Mesothelial cell of epicardium (in vitro differentiated cells): ENCODE measurements at places on chromosomes 5 and 9. TPM values are rescaled to one million over a fixed set of nuclear protein-coding genes. Genes with fewer than 3 reads are reported as not detected.

- no peak for DNase-seq
Measured at GRCh38 chr5:75367401-75367800, 30.4 kb downstream of the HMGCR start.

- no peak for DNase-seq
Measured at GRCh38 chr9:107439991-107440456, 49.5 kb downstream of the KLF4 start.

The GDA gene
- 0.22 to 0.58 TPM (median 0.43 TPM) in 3 replicates for total RNA-seq

DNA sequence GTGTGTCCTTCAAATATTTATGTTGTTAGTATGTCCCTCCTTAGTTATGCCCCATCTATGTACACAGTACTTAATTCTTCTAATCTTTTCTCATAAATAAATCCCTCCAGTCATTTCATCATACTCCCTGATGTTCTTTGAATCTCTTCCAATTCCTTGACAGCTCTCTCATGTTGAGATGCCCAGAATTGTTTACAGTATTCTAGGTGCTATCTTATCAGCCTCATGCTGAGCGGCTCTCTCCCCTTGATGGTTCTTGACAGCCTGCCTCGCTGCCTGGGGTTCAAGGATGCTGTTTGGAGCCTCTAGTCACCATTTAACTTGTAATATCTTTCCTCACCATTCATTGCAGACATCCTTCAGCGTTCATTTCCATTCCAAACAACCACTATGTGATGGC, 799.2 kb downstream of the BRINP1 start:
- no peak for DNase-seq

GRCh38 chr5:14364096-14364495, 217.5 kb upstream of the OTULINL start:
- no peak for DNase-seq

The FSTL4 gene
- total RNA-seq: 9.7 to 14.3 TPM (median 11.5 TPM) in 3 replicates

- no peak for DNase-seq
Measured at GRCh38 chr9:111502506-111502905, 18.3 kb upstream of the ECPAS start.

The KCNT1 gene
- total RNA-seq: 0.09 TPM in 2 of 3 replicates, not detected in the other

The TUT7 gene
- 26.4 to 29.5 TPM (median 26.6 TPM) in 3 replicates for total RNA-seq

The ZBTB5 gene
- 34.2 to 35.3 TPM (median 35.2 TPM) in 3 replicates for total RNA-seq

- DNase-seq: no peak
Measured at GRCh38 chr5:94693043-94693822, 74.8 kb downstream of the SLF1 start.

- no peak for DNase-seq
Measured at GRCh38 chr5:25458628-25459027, 813.9 kb upstream of the CDH10 start.

DNA sequence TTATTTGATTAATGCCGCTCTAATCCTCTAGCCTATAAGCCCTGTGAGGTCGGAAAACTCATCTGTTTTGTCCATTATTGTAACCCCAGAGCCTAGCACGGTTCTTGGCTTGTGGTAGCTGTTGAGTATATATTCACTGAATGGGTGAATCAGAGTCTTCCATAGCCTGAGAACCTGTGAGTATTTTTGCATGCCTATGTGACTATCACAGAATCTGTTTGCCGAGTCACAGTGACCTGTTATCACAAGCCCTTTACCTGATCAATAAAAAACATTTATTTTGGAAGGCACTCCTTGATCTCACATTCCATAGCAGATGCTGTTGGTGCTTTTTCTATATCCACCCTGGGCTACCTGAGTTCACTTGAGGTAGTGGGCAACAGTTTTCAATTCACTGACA, 125.0 kb upstream of the STC2 start:
- DNase-seq: no peak

The HTR4 gene
- 0.27 to 0.41 TPM (median 0.33 TPM) in 3 replicates for total RNA-seq

GRCh38 chr5:87307796-87308423, 40.2 kb downstream of the RASA1 start:
- no peak for DNase-seq

GRCh38 chr5:59598547-59598874, 295.0 kb downstream of the PDE4D start:
- DNase-seq: no peak

GRCh38 chr9:114746591-114747346, 59.1 kb downstream of the TNFSF15 start:
- no peak for DNase-seq
